ENCODE measurements at places on chromosomes 6 and 20.

DNA sequence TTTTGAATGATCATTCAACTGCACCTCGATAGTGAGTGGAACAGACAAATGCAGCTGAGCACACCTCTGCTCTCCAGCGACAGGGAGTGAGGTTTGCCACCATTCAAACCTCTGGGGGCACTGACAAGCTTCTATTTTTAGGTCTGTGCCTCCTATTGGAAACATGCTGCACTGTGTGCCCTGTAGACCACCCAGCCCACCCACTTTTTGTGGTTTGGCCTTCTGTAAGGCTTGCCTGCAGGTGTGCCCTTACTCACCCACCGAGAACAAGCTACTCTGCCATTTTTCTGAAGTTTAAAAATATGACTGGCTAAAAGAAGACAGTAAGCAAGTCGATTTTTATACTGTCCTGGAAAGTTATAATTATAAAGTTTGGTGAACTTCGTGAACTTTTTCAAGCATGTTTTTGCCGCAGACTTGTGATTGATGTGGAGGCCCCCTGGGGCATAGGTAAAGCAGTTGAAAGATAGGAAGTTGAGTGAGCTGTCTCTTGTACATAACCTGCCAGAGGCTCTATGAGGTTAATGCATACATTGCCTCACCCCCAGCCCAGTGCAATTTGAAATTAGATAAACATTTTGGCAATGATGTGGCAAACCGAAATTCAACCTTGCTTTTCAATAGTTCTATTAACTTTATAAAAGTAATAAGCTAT is 53.8 kb downstream of the ADGRG6 start:
- DNase-seq, result no peak

DNA sequence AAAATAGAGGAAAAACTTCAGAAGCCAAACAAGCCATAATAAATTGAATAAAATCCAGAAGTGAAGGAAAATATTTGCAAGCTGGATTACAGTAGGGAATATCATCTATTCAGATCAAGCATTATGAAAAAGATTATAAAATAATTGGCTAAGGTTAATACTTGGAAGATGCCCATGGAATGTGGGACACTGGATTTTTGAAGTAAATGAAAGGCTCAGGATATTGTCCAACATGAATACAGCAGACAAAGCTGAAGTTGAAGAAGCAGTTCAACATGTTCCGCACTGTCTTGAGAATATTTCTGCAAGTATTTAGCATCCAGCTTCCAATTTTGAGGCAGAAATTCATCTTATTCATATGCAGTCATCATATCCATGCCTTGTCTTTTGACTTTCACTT is 1278.4 kb upstream of the GJE1 start:
- DNase-seq, result no peak

- DNase-seq, result no peak
Measured at GRCh38 chr20:49659056-49659455, 54.6 kb downstream of the B4GALT5 start.

- no peak for DNase-seq
Measured at GRCh38 chr6:57002197-57002596, 44.3 kb upstream of the KIAA1586 start.

DNA sequence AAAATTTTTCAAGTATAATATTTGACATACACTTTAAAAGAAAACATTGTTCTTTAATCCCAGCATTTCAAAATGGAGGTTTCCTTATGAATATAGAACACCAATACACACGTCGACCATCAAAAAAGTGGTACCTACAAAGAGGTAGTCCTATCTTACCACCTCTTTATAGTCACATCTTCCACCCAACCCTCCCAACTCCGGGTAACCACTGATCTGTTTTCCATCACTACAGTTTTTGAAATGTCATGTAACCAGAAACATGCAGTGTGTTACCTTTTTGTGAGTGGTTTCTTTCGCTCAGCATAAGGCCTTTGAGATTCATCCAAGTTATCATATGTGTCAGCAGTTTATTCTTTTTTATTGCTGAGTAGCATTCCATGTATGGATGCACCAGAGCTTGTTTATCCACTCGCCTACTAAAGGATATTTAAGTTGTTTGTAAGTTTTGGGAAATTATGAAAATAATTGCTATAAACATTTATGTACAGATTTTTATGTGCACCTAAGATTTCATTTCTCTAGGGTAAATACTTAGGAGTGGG is 104.8 kb downstream of the ISM1 start:
- no peak for DNase-seq

GRCh38 chr6:166530211-166531095 is 56.0 kb downstream of the RAMACL start:
- no peak for DNase-seq

DNA sequence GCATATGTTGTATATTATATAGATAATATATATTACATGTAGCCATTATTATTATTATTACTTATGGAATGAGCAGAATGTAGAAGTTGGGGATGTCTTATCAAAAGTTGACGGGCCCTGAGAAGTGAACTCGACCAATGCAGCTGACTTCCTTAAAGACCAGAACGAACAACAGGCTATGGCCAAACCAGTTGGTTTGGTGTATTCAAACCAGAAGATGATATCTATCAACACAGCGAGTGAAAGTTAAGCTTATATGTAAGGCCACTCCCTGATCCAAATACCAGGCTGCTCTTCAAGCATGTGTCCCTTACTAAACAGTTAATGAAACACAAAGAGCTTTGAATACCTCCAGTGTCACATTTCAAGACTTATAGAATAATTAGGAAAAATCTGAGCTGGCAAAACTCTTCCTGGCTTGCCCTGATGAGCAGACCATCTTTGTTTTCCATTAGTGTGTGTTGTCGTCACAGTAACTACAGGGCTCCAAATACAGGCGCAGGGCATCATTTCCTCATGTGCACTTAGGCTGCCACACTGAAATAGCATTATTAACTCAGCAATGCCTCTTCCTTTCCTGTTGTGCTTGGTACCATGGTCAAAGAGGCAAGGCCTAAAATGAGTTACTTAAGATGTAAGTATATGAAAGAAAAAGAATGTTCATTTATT is 6.6 kb downstream of the FILIP1 start:
- no peak for DNase-seq

GRCh38 chr6:11618533-11618932 is 81.0 kb downstream of the TMEM170B start:
- no peak for DNase-seq

DNA sequence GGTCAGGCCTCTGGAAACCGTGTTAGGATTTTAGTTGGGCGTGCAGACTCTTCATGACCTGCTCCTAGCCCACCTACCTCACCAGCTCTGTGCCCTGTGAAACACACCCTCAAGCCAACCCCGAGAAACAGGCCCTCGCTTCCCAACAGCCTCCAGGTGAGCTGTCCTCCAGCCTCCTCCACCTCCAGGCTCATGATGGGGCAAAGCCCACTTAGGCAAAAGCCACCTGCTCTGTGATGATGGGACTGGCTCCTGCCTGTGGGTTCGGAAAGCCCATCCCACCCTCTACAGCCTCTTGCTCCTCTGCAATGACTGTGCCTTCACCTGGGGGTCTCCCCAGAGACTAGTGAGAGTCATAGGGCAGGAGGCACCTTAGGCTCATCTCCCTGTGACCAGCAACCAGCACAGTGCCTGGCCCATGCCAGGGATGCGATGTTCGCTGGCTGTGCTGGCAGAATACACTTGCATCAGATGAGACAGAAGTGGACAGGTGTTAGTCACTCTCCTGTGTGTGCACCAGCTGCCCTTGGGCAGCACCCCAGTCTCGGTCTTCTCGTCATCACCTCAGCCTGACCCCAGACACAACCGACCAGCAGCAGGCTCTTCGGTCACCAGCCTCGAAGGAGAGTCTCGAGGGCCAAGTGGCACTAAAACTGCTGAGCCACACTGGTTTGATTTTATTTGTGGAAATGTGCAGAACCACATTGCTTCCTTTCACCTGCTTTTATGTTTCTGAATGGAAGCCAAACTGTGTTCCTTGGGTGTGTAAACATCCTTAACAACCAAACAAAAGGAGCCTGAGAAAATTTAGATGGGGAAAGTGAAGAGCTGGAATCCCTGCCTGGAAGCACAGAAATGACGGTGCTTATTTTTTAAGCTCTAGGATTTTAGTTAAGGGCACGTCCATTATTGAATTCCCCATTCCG is 10.7 kb downstream of the PXDC1 start:
- no peak for DNase-seq

GRCh38 chr6:74434171-74434570 is 738.2 kb downstream of the CD109 start:
- DNase-seq, result no peak

All from CD4-positive, alpha-beta T cell treated with Interleukin-15 for 4 hours (primary cell).